Foreskin keratinocyte (primary cell): ENCODE measurements at places on chromosomes 2 and 18.

GRCh38 chr2:66446941-66447340 is 12.0 kb downstream of the MEIS1 start:
- DNase-seq = no peak

GRCh38 chr2:165791421-165792103 is 2.5 kb downstream of the GALNT3 start:
- peak; percentile 68 for DNase-seq

DNA sequence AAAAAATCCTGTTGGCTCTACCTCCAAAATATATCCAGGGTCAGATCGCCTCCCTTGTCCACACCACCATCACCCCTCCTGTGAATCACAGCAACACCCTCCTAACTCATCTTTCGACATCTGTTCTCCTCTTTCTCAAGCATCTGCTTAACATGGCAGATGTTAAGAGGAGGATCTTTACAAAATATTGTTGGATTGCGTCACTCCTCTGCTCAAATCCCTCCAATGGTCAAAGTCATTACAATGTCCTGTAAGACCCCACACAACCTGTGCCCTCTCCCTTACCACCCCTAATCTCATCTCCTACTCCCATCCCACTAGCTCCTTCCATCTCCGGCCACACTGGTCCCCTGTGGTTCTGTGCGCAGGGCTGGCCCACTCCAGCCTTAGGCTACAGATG is 36.8 kb upstream of the GBX2 start:
- no peak for DNase-seq

DNA sequence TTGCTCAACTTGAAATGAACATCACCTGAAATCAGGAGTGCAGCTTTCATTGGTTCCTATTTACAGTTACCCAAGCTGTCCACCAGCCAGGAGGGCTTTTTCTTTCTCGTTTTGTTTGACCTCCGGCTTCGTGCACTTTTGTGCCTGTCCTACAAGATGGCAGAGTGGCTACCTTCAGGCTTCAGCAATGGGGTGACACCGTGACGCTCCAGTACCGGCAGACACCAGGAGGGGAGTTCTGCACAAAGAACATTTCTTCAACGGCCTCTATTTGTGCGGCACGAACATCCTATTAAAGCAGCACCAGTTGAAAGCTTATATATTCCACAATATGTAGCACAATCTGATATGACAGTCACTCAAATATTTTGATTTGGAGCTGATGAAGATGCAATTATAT is 18.3 kb downstream of the RNASEH1 start:
- DNase-seq = no peak

- no peak for DNase-seq
Measured at GRCh38 chr18:5824370-5824984, 70.8 kb downstream of the TMEM200C start.

- DNase-seq = no peak
Measured at GRCh38 chr2:19888831-19889230, 13.0 kb downstream of the TTC32 start.

GRCh38 chr2:231123362-231123898 is 1.4 kb downstream of the HTR2B start:
- DNase-seq = peak; percentile 17

GRCh38 chr18:31562726-31563125 is 29.0 kb upstream of the TTR start:
- no peak for DNase-seq

- no peak for DNase-seq
Measured at GRCh38 chr2:99509387-99509786, 19.6 kb upstream of the REV1 start.

DNA sequence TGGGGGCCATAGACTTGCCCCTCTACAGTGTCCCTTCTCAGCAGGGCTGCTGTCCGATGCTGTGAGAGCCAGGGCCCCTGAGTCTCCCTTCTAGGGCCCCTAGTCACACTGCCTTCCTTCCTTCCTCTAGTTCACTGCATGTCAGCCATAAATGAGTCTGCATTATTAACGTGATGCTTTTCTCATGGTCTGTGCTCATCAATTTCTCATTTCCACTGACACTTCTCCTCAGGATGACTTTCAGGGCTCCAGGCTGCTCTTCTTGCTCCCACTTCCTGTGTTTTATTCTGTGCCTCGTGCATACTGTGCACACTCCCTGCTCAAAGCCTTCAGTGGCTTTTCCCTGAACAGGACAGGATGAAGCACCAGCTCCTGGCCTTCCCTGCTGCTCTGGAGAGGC is 146.5 kb downstream of the FAM210A start:
- DNase-seq = no peak

GRCh38 chr2:170052151-170052550 is 125.8 kb upstream of the MYO3B start:
- DNase-seq = peak; percentile 17

GRCh38 chr2:42929546-42930024 is 137.2 kb upstream of the HAAO start:
- DNase-seq = no peak

- no peak for DNase-seq
Measured at GRCh38 chr2:161245261-161245553, 63.0 kb upstream of the PSMD14 start.

DNA sequence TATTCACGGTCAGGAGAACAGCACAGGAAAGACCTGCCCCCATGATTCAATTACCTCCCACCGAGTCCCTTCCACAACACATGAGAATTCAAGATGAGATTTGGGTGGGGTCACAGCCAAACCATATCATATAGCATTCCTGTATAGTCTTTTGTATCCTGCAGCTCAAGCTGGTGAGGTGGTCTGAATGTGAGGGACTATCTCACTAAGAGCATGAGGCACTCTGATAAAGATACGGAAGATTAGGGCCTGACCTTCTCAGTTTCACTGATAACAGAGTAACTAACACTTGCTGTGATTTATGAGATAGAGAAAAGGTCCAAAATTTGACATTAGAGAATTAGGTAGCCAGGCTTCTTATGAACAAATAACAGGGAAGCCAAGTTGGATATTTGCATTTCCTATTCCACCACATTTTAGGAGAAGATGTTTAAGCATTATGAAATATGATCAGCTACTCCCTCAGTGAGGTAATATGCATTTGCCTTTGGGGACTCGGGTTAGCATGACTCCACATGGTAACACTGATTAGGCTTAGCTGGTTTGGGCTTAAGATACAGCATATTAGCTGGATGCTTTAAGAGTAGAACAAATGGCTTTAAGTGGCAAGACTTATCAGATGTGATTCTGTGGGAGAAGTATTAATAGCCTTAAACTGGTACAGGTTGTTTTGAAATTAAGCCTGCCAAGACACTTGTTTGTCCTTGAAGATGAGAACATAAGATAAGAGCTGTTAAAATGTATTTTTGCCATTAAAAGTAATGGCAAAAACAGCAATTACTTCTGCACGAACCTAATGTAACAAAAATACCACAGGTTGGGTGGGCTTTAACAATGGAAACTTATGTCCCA is 106.9 kb upstream of the MSTN start:
- no peak for DNase-seq

- no peak for DNase-seq
Measured at GRCh38 chr2:233369462-233369861, 15.2 kb downstream of the DGKD start.

GRCh38 chr2:15763822-15764682 is 172.4 kb downstream of the DDX1 start:
- no peak for DNase-seq

DNA sequence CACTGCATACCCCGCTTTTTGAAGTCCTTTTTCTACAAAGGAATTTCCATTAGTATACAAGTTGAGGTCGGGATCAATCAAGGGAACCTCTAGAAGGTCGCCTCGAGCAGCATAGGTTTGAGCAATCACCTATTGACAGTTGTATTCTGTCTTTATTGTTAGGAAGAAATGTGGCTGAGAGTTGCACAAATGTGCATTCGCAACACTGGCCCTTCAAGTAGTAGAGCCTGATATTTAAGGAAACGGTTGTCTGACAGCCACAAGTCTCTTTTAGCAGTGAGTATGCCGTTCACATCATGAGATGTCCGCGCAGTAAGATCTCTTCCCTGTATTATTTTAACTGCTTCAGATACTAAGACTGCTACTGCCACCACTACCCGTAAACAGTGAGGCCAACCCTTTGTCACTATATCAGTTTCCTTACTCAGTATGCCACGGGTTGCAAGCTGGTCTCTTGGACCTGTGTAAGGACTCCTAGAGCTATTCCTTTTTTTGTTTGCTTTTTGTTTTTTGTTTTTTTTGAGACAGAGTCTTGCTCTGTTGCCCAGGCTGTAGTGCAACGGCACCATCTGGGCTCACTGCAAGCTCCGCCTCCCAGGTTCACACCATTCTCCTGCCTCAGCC is 10.0 kb upstream of the STARD7 start:
- no peak for DNase-seq

DNA sequence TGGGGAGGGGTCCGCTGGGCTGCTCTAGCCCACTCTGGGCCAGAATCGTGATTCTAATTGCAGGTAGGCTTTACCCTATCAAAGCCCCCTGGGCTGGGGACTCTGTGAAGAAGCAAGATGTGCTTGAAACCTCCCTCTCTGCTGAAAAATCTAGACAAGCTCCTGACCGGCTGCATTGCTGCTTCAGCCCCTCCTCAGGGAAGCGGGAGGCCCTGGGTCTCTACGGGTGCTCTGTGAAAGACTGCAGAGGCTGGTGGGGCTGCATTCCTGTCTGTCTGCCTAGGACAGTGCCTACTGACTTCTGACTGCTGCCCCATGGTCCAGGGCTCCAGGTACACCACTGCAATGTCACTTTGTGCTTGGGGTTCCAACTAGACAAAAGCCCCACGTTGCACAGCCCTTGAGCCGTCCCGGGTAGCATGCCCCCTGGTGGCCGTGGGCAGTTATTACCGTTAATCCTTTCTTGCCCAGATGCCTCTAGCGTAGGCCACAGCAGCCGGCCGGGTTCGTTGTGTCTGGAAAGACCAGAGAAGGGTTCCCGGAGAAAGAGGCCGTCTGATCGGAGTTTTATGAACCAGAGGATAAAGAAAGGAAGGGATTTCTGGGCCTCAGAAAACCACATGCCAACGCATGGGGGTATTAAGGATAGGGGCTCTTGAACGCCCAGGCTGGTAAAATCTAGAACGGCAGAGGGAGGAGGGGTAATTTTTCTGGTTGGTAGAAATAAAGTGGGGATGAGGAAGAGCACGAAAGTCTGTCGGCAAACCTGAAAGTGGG is 15.9 kb upstream of the C1QL2 start:
- DNase-seq = no peak

GRCh38 chr18:57242285-57242684 is 95.4 kb downstream of the BOD1L2 start:
- DNase-seq = no peak

DNA sequence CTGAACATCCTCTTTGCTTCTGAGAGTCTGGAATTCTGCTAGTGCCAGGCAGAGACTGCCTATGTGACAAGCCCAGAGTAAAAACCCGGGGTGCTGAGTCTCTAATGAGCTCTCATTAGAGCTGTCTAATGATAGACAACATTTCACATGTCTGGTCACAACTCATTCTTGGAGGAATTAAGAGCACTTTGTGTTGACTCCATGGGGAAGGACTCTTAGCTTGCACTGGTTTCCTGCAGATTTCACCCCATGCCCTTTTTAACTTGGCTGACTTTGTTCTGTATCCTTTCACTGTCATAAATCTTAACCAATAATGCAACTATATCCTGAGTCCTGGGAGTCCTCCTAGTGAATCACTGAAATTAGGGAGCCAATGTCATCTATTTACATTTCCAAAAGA is 33.5 kb downstream of the FBXO15 start:
- DNase-seq = no peak

DNA sequence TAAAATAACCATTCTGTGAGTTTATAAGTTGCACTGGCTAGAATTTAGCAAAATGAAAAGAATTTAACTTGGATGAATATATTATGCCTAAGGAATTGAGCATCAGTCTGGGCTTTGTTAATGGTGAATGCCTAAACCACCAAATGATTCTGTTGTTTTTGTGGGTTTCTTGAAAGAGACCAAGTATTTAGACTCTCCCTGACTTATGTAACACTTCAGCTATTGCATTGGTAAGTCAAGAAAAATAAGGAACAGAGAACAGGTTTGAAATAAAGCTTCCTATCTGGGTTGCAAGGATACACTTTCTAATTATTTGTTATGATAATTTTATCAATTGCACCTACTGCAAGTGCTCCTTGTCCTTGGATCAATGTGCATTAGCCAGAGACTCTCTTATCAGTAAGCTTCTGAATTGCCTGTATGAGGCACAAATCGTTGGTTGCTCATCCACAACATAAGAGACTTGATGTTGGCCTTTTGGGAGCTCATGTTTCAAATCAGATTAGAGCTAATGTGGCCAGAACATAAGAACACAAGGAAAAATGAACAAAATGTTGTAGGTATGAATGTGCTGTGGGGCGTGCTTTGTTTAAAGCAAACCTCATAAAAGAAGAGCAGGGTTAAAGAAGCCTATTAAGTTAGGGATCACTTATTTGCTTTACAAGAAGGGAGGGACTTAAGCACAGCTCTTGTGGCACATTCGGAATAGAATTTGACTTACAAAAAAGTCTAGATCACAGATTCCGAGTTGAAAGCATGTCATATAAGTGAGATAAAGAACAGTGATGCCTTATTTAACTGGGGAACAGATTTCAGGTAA is 37.2 kb downstream of the PRKCE start:
- no peak for DNase-seq

DNA sequence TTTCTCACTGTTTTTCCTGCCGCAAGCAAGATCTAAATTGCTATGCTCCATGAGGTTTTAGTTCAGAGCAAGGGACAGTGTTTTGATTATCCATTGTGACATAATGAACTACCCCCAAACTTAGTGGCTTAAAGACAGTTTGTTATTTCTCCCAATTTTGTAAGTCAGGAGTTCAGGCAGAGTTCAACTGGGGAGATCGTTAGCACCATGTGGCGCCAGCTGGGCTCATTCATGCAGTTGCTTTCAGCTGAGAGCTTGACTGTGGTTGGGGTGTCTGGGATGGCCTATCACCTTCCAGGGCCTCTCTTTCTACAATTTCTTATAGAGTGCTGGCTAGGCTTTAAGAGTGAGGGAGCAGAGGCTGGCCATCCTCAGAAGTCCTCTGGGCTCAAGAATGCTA is 382.9 kb upstream of the CELF4 start:
- no peak for DNase-seq

- no peak for DNase-seq
Measured at GRCh38 chr2:159227467-159227866, 59.0 kb downstream of the WDSUB1 start.

- no peak for DNase-seq
Measured at GRCh38 chr2:241228081-241228859, 39.8 kb downstream of the ANO7 start.

DNA sequence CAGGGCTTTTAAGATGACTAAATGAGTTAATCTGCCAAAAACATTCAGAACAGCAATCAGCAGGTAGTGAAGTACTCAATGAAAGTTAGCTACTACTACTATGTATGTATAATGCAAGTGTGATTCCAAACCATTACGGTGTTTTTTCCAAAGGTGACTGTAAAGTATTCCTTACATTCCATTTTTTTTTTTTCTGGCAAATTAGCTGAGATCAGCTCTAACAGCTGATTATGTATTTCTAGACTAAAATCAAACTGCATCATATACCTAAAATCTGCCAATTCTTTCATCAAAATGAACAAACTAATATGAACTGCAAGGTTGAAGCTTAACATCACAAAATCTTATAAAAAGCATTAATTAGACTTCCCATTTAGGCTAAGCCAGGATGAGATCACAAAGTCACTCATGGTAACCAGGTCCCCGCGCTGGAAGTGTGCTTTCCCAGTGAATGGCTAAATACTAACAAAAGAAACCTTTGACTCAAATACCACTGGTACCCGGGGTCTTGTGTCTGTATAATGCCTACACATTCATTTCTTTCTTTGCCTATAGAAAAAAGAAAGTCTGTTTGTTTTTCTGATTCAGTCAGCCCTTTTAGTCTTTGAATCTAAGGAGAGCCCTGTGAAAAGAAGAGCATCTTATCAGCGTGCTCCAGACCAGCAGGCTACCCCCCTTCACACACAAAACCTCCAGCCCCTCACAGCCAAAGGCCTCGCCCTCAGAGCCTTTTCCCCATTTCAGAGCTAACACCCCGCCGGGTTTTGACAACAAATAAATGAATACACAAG is 88.3 kb downstream of the RBMS1 start:
- no peak for DNase-seq
